ENCODE measurements at places on chromosomes 16 and 17.

- peak; percentile 10 for DNase-seq
These were observed 10.6 kb upstream of the TERF2 start for GRCh38 chr16:69396187-69397061.

DNA sequence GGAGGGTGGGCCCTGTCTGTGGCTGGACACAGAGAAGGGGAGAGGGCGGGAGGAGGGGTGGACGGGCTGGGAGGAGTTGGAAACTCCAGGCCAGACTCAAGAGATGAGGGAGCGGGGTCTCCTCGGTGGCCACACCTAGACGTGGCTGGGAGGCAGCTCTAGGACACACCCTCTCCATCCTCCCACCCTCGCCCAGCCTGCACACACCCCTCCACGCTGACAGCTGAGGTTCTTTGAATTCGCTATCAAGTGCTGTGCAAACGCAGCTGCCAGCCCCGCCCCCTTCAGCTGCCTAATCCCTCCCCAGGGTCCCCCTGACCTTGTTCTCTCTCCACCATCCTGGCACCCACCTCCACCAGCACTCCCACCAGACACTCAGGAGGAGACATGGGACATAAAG is 48.7 kb downstream of the DNAH17 start:
- no peak for DNase-seq

DNA sequence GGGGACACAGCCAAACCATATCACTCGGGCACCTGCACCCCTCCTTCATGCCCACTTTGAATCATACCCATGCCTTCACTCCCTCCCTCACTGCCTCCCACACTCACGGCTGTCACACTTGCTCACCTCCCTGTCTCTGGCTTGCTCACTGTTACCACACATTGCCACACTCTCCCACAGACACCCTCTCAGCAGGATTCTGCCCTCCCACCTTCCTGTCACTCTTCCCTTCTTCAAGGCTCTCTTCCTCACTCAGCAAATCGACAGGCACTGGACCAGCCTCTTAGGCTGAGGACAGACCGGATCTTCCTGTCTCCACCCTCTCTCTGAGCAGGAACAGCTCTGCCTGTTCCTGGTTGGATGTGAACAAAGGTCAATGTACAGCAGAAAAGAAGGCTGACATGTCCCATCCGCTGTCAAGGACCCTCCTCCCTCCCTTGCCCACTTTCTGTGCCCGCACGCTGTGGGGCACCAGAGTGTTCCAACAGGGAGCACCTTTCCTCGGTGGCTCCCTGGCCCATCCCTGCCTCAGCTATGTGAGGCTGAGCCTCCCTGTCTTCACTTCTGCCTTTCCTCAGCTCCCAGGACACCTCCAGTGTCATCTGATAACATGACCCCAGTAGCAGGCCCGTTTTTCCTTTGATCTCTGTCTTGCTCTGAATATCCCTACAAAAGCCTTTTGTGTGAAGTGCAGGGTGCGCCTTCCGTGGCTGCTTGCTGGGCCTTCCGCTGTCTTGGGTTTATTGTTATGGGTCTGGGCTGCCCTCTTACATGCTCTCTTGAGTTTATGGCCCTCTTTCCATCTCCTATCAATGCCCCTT is 47.0 kb downstream of the CCDC182 start:
- no peak for DNase-seq

DNA sequence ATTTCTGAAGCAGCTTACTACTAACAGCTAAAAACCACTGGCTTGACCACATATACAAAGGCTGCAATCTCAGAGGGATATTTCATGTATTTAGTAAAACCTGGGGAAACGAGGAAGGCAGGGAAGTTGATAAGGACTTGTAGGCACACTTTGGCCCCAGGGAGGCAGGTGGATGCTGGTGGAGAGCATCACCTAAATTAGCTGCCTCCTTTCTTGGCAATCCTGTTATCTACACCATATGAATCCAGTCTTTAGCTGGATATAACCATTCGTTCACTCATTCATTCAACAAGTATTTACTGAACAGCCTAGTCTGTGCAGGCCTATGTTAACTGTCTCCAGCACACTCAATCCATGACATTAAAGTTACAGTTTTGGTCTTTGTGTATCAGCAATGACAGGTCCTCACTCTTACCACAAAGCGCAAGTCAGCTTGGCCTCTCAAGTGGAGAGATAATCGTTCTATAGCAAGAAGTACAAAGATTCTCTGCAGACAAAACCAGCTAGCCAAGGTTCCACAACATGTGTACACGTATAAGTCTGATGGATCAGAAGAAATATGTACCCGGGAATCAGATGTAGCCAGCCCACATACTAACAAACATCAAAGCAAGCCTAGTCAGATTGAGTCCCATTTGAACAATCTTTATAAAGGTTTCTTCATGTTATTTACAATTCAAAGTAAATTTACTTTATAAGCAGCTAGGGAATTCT is 10.8 kb downstream of the MRPS23 start:
- DNase-seq = no peak

DNA sequence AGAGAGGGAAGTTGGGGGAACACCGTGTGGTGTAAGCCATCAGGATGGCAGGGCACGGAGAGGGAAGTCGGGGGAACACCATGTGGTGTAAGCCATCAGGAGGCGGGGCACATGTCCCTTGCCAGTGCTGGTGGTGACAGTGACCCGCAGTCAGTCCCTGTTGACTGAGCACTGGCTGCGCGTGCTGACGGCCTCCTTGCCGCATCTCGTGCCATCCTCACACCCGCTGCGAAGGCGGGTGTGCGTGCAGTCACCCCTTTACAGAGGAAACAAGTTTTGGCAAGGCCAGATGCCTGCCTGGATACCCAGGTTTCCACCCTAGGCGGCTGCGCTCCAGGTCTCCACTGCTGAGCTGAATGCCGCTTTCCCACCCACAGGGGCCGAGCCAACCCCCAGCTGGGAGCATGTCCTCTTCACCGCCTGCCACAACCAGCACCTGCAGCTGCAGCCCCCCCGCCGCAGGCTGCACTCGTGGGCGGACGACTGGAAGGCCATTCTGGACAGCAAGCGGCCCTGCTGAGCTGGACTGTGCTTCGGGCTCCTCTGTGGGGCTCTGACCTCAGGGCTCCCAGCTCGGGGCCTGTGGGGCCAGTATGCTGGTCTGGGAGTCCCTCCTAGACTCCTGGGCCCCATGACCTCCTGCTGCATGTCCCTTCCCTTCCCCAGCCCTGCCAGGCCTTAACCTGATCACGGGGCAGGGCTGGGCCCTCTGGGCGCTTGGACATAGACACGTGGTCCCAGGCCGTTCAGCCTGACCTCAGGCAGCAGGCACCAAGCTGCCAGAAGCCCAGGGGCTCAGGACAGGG is 43.5 kb downstream of the NT5M start:
- DNase-seq = no peak

GRCh38 chr17:5355421-5356129 is 63.9 kb downstream of the NUP88 start:
- DNase-seq = no peak

DNA sequence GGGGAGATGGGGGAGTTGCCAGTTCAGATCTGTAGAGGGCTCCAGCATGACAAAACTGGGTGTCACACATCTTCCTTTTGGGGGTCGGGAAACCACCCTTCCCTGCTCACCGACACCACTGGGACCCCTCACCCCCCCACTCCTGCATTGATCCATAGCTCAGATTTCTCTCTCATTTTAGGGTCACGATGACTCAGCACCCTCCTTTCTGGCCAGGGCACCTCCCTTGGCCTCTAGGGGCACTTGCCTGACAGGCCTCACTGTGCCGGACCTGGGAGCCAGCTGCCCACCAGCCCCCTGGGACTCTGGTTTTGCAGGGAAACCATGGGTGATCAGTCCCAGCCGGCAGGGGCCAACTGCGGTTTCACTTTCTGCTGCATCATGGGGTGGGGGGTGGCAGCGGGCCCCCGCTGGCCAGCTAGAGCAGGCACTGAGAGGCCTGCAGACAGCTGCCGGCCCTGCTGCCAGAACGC is 239.4 kb downstream of the MRTFB start:
- no peak for DNase-seq

GRCh38 chr17:2893422-2893914 is 97.2 kb downstream of the RAP1GAP2 start:
- DNase-seq = no peak

- no peak for DNase-seq
These were observed 196.9 kb downstream of the SPECC1 start for GRCh38 chr17:20206068-20206467.

DNA sequence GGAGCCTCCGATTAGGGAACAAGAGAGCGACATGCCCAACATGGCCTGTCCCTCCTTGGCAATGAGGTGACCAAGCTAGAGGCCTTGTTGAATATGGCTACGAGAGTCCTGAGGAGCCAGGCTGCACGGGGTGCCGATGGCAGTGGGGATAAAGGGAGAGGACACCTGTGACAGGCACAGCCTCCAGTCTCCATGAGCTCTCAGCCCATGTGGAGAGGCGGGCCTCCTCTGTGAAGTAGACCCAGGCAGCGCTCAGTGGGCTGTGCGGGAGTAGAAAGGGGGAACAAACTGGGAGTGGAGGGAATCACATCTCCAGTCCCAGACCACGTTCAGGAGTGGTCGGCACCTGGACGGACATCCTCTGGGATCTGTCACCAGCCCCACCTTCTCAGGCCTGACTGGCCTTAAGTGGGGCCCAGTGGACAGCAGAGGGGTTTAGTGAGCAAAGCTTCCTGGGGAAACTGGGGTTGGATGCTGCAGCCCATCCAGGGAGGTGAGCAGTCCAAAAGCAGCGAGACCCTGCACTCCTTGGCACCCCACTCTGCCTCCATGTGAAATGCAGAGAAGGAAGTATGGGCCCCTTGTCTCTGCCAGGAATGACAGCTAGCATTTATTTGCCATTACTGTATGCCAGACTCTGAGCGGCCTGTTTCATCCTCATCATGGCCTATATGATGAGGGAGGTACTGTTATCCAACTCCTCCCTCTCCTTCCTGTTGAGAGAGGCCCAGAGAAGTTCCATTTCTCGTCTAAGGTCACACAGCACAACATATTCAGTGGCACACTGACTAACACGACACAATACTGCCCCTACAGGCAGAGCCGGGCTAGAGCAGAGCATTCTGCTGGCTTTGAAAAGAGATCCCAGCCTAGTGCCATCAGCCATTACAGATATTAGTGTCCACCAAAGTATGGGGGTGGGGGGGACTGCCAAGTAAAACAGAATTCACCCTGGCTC is 4.5 kb upstream of the TMEM92 start:
- no peak for DNase-seq

DNA sequence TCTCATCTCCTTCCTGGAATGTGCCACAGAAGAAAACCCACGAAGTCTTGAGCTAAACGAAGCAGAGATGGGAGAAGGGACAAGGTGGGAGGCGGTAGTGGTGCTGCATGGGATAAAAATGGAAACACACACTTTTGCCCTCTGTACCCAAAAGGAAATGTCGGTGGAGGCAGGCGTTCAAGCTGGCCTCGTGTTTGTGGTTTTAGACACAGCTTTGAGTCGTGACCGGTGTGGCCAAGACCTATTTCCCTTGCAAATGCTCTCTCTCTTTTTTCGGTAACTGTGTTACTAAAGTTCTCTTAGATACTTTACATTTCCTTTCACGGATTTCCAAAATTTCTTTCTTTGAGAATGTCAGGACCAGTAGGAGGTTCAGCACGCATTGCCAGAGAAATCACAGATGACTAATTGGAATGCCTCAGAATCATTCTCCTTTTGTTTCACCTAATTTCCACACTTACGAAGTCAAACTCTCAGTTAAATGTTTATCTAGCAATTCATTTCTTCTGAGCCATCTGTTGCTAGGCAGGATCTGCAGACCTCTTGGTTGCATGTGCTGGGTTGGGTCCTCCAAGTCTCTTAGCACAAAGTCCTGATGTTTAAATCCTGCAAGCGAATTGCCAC is 412.3 kb downstream of the MAF start:
- DNase-seq = no peak

DNA sequence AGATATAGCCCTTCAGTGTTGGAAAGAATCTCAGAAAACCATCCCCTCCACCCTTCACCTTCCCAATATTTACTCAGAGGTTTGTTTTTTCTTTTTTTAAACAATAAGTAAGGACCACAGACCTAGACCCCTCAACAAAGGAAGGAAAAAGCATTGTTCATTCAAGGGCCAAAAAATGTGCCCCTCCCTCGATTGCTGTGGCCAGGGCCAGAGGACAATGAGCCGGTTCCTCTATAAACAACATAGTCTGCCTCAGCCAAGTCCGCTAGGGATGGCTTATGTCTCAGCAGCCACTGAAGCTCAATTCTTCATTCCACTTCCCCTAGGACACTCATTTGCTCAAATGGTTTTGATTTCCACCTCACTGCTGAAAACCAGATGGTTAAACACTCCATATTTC is 24.0 kb downstream of the TRIM16 start:
- DNase-seq = no peak

DNA sequence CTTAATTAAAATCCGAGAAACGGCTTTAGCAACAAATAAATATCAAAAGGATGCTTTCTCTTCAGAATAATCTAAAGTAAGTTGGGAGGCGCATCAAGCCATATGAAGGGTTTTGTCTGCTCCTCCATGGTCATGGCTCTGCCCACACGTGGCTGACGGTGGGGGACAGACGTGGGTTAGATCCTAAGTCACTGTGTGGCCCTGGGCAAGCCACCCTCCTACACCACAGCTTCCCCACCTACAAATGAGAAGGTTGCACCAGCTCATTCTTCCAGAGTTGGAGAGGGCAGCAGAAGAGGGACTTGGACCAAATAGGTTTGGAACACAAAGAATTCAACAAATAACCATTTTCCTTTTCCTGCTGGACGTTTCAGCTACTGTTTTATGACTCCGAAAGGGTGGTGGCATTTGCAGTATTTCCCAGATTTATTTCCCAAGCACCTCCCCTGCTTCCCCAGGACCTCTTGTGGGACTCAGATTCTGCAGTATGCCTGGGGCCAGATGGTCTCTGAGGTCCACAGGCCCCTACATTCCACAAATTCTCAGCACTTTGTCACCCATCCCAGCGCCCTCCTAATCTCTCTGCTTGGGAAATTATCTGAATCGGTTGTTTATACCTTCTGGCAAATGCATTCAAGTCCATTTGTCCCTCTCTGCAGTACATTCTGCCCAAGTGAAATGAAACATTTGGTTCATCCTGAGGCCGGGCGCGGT is 17.8 kb downstream of the LRRC75A start:
- DNase-seq = no peak

- DNase-seq = no peak
These were observed 56.1 kb upstream of the MED9 start for GRCh38 chr17:17420561-17421269.

DNA sequence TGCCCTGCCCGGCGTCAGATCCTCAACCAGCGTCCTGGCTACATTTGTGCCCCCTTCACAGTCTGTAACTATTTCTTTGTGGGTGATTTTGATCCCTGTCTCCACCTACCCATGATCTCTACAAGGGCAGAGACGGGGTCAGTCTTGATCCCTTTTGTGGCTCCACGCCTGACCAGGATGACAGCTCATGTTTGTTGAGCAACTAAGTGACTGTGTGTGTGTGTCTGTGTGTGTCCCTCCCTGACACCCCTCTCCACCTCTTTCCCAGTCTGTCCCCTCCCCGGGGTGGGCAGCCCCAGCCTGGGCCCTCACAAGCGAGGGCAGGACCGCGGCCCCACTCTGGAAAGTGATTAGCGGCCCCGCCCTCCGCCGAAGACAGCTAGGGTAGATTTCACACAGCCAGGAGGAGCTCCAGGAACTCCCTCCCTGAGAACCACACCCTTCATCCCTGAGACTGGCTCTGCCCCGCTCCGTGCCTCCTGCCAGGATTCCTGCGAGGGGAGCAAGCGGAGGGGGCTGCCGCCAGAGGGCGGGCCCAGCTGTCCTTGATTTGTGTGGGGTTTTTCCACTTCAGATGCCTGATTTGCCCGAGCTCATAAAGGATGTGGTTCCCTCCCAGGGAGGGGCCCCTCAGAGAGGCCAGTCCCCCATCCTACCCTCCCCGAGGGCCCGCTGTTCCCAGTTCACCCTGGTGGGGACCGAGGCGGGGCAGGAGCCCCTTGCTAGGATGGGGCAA is 5.3 kb upstream of the HS3ST6 start:
- DNase-seq = no peak
